ENCODE measurements at places on chromosomes 3 and 15. TPM values are rescaled to one million over a fixed set of nuclear protein-coding genes. Genes with fewer than 3 reads are reported as not detected.

DNA sequence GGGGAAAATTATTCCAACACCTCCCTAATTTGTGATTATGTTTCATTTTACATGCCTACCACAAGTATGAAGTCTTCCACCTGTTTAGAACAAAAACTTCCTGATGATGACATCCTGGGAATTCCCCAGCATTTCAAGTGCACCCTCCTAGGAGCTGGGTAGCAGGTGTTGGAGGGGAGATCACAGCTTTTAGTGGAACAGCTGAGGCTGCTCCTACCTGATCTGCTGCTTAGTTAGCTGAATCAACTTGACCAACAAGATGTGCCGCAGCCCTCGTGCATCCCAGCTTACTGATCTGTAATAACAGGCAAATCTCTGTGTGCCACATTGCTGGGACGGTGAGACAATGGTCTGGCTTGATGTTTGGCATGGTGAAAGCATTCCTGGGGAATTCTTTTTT is 29.7 kb downstream of the TRAK1 start:
- no peak for DNase-seq

Gene CCR9
- total RNA-seq: not detected

DNA sequence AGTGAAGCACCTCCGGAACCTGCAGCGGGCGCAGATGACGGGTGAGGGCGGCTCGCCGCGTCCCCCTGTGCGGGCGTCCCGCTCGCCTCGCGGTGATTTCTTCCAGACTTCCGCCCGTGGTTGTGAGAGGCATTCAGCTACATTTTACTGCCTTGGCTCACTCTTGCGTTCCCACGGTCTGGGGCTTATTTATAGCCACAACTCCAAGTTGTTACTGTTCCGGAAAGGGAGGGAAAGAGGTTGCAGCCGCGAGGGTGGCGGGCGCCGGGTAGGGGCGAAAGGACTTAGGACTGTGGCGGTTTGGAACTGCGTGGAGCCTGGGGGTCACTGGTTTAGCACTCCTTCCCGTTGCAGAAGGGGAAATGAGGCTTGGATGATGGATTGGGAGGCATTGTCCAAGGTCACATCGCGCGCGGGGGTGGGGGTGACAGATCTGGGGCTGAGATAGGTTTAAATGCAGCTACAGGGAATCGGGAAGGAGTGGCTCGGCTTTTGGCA is 1.1 kb downstream of the HES1 start:
- peak; percentile 80 for DNase-seq

DNA sequence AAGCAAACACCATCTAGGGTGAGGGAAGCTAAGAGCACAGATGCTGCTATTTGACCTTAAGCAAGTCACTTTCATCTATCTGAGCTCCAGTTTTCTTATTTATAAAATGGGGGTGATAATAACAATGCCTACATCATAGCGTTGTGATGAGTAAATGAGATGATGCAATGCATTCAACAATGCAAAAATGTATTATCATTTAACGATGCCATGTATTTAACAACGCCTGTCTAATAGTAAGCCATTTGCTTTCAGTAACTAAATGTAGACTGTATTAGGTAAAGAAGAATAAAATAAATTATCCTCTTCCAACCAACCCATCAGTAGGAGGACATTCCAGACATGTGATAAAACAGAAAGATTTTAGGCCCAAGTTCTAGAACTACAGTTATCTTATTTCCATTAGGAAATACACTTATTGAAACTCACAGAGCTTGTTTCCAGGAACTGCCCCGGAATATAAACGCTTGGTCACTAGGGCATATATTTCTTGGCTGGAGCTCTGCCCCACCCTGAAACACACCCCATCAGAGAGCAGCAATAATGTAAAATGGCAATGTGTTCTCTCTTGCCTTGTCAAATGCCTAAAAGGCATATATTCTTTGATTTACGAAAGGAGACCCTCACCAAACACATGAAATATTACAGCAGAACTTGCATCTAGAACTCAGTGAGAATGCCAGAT is 128.3 kb downstream of the LIPC start:
- DNase-seq: no peak

Gene FEZF2
- not detected for total RNA-seq

- peak; percentile 66 for DNase-seq
Observed at GRCh38 chr3:47849699-47850563, 47.0 kb downstream of the DHX30 start.

Gene LIPC
- total RNA-seq: not detected

Gene COL8A1
- total RNA-seq: not detected

Gene MED12L
- 2.4 TPM for total RNA-seq

DNA sequence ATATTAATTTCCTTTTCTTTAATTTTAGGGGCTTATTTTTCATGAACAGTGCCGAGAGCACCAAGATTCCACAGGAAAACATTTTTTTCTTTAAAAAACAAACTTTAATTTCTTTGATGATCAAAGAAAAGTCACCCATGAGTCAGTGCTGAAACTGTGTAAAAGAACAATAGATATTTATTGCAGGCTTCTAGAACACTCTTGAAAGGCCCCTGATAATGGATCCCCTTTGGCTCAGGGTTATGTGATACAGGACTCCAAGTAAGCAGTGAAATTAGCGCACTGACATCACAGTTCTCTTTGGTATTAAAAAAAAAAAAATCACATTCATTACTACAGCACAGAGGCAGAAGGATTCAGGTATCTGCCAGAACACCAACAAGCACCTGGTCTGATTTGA is 66.1 kb upstream of the MYZAP start:
- no peak for DNase-seq

- DNase-seq: no peak
Observed at GRCh38 chr3:4849739-4850138, 129.5 kb upstream of the BHLHE40 start.

Gene RFTN1
- 291 TPM for total RNA-seq

Gene A4GNT
- not detected for total RNA-seq

- DNase-seq: no peak
Observed at GRCh38 chr15:73921254-73921925, 4.9 kb upstream of the LOXL1 start.

DNA sequence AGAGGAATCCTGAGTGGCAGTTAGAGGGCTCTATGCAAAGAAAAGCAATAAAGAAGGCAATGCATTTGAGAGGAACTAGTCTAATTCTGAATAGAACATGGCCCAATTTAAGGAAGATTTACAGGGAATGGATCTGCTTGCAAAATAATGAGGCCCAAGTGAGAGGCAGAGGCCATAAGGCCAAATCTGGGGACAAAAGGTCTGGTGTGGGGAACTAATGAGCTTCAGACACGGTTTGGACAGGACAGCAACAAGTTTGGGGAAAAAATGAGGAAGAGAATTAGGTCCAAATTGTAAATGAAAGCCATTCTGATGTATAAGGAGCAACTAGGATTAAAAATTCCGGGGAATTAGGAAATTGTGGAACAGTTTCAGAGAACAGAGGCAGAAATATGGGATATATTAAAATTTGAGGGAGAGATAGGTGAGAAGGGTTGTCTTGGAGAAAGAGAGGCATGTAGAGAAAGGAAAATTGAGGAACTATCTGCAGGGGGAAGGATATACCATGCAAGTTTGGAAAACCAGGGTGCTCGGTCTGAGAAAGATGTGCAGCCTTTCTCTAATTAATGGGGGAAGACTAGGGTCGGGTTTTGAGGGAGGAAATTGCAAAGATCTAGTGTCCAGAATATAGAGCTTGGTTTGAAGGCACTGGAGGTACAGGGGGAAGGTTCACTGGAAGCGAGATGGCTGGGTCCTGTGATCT is 73.8 kb downstream of the RBPMS2 start:
- DNase-seq: no peak

DNA sequence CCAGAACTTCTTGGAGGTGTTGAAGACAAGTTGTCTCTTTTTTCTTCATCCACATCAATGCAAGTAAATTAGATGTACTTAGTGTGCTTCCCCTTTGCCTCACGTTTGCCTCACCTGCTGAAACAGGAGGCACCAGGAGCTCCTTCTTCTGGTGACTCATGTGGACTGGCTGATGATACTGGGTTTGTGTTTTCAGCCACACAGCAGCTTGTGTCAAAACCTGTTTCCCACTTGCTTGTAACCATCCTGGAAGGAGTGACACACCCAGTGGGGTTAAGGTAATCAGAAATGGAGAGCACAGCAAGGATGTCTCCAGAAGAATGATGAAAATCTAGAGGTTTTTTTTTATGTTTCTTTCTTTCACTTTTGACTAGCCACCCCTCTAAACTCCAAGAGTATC is 143.3 kb upstream of the RBMS3 start:
- DNase-seq: no peak

- DNase-seq: peak; percentile 83
Observed at GRCh38 chr15:77870195-77871065, 207.1 kb downstream of the TBC1D2B start.

Gene EIF4E3
- not detected for total RNA-seq

DNA sequence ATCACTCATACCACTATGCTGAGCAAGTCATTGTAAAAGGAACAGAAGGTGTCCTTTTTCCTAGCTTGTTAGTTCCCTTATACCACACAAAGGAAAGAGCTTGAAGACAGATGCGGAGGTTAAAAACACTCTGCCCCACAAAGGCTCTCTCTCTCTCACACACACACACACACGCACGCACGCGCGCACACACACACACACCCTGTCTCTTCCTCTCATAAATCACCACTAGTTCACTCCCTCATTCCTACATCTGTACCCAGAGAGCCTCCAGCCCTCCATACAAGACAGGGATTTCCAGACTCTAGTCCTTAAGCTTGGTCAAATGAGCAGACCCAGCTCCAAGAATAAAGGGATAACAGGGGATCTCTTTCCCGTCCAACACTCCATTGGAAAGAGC is 120.1 kb upstream of the THBS1 start:
- DNase-seq: no peak

DNA sequence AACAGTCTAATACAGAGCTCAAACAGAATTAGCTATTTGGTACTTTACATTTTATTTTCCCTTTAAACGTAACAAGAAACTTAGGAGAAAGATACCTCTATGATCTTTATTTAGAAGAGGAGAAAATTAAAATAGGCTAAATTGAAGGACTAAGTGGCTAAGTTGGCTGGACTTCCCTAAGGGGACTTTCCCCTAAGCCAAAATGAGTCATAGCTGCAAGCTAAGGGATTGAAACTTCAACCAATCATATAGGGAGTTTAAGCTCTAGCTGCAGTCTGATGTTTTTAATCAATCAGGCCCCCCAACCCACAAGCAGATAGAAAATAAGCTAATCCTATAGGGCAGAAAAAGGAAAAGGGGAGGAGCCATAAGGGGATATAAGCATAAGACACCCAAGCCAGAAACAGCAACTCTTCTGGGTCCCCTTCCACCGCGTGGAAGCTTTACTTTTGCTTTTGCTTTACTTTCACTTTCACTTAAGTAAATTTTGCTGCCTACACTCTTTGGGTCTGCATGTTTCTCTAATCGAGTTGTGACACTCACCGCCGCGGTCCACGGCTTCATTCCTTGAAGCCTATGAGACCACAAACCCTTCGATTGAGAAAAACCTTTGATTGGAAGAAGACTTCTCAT is 1108.5 kb upstream of the EPHA6 start:
- DNase-seq: no peak

Gene TUSC2
- total RNA-seq: 38.1 TPM

Gene P2RY12
- total RNA-seq: not detected

DNA sequence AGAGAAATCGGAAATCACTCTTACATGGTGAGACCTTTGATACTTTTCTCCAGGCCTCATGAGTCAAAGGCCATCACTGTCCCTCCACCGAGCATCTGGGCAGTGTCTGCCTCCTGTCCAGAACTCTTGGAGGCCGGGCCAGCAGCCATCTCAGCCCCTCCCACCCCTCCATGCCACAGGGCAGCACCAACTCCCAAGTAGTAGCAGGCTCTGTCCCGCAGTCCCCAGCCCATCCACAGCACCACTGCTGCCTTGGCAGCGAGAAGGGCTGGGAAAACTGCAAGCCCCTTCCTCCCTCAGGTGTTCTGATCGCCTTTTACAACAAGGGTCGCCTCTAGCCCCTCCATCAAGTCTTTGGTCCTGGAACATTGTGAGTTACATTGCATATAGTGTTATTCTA is 5.5 kb downstream of the LYSMD4 start:
- no peak for DNase-seq

GRCh38 chr3:152309031-152309430 is 40.3 kb downstream of the MBNL1 start:
- no peak for DNase-seq

GRCh38 chr3:46829699-46830208 is 33.5 kb downstream of the MYL3 start:
- no peak for DNase-seq

Gene PCSK6
- total RNA-seq: 0.19 TPM

Gene SMAD6
- total RNA-seq: 1.8 TPM

Gene NXPE3
- 20.2 TPM for total RNA-seq

Gene SYNPR
- not detected for total RNA-seq

GRCh38 chr3:184816614-184817013 is 4.6 kb downstream of the VPS8 start:
- DNase-seq: no peak

Gene GOLGA6A
- not detected for total RNA-seq

Gene CCRL2
- total RNA-seq: not detected

DNA sequence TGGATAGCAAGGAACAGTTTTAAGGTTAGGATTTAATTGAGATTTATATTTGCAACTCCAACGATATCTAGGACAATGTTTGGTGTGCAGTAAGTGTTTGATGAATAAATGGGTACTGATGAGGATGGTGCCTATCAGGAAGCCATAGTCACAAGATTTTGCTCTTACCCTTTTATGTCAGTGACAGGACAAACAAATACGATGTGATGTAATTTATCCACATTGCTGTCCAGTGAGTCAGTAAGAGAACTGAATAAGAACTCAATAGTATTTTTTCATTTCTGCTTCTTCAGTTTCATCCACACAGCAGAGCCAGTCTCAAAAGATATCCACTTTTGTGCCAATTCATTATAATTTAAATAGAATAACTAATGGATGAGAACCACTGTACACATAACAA is 18.5 kb downstream of the C3orf85 start:
- DNase-seq: no peak

Gene RBM6
- 109 TPM for total RNA-seq

Gene SLC15A2
- total RNA-seq: 17.3 TPM

Gene INSYN1
- total RNA-seq: not detected

GRCh38 chr3:132008837-132009236 is 26.0 kb downstream of the CPNE4 start:
- DNase-seq: no peak
